ENCODE measurements at places on chromosomes 6 and 20.

- DNase-seq = no peak
Measured at GRCh38 chr20:34861386-34862084, 11.1 kb downstream of the GGT7 start.

DNA sequence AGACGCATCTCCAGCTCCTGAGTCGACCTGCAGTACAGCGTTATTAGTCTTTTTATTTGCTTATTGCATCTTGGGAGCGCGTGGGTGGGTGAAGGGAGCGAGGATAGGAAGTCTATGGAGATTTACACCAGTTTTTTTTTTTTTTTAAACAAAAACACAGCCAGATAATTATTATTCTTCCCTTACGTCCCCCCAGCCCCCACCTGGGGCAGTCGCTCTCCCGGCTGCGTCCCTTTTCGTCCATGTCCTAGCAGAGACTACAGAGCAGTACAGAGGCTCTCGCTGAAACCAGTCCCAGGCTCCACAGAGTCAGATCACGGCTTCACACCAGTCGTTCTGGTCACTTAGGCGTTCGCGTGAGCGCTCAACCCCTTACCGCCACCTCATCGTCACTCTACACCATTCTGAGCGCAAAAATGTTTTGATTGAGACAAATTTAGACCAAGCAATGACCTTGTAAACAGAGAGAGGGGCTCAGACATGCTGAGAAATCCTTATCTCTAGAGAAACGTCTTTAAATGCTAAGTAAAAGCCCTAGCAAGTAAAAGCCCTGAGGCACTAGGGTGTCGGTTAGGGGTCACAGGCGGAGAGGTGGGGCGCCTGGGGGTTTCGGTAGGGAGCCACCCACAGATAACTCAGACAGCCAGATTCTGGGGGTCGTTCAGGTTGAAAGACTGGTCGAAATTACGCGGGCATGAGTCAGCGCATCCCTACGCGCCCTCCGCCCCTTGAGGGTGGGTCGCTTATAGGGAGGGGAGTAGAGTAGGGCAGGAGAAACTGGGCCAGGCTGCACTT is 975 bp upstream of the PPT2 start:
- no peak for DNase-seq

DNA sequence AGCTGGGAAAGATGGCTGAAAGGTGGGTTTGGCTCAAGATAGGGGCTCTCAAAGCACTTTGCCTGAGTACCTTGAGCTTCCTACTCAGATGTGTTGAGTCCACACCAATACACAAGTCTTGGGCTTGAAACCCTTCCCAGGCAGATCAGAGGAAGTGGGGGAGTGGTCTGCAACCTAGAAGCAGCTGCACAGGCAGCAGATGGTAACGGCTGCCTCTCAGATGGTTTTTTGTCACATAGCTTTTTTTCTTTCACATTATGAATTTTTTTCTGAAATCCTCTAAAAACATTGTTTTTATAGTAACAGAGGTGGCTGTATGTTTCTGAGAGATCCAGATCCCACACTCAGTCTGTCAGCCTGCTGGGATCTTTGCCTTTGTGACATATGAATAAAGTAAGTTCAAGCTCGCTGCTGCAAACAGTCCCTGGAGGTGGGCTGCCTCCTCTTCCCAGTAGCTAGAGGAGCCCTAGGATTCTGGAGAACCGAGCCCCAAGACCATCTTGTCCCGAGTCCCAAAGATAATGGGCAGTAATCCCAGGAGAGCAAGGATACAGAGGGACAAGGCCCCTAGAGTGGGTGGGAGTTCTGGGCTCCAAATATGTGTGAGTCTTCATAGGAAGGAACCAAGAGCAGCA is 97.1 kb upstream of the TOP1 start:
- peak; percentile 17 for DNase-seq

- DNase-seq = no peak
Measured at GRCh38 chr6:13558718-13559117, 15.7 kb upstream of the SIRT5 start.

GRCh38 chr6:127403636-127404035 is 55.6 kb downstream of the KIAA0408 start:
- DNase-seq = no peak

GRCh38 chr6:83615025-83615999 is 93.6 kb downstream of the SNAP91 start:
- no peak for DNase-seq

- no peak for DNase-seq
Measured at GRCh38 chr6:149134511-149134933, 183.0 kb upstream of the TAB2 start.
